AG08395 (cell line): ENCODE measurements at places on chromosomes 1 and 21.

GRCh38 chr1:151289991-151290708 lies 8.1 kb downstream of the ZNF687 start:
- no peak for DNase-seq

DNA sequence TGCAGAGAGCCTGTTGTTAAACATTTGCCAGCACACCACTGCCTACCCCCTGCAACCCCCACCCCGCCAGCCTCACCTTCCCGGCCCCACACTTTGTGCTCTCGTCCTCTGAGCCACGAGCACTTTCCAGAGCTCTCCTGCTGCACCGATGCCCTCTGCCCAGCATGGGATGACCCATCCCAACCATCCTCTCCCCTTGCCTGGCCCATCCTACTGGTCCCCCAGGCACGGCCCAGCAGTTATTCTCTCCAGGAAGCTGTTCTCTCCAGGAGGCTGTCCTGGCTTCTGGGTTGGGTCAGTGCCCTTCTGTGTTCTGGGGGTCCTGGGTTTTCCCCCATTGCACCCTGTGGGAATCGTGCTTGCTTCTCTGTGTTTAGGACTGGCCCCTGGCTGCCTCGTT lies 60.1 kb upstream of the ABCG1 start:
- no peak for DNase-seq

DNA sequence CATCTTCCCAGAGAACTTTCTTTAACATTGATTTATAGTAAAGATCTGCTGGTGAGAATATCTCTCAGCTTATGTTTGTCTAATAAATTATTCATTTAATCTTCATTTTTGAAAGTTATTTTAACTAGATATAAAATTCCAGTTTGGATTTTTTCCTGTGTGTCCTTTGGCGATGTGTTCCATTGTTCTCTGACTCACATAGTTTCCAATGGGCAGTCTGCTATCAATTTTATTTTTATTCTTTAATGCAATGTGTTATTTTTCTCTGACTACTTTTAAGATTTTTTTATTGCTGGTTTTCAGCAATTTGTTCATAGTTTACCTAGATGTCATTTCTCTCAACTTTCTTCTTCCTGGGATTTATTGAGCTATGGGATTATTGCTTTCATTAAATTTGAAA lies 325.2 kb upstream of the POGK start:
- no peak for DNase-seq

- peak; percentile 69 for DNase-seq
Observed at GRCh38 chr1:9942399-9942938, 722 bp downstream of the LZIC start.

DNA sequence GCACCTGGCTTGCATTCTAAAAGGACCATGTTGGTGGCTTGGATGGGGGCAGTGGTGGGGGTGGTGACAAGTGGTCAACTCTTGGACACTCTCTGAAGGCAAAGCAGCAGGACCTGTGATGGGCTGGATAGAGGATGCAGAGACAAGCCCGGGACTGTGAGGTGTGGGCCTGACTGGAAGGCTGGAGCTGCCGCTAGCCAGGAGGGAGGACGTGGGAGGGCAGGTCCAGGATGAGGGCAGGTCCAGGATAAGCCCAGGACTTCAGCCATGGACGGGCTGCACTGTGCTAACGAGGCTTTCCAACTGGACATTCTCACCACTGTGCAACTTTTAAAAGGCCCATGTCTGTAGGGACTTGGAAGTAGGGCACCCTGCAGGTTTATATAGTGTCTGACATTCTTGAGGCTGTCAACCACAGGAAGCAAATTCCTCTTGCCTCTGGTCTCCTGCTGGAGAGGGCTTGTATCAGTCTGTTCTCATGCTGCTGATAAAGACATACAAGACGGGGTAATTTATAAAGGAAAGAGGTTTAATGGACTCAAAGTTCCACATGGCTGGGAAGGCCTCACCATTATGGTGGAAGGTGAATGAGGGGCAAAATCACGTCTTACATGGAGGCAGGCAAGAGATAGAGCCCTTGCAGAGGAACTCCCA lies 8.3 kb upstream of the C1orf167 start:
- no peak for DNase-seq

DNA sequence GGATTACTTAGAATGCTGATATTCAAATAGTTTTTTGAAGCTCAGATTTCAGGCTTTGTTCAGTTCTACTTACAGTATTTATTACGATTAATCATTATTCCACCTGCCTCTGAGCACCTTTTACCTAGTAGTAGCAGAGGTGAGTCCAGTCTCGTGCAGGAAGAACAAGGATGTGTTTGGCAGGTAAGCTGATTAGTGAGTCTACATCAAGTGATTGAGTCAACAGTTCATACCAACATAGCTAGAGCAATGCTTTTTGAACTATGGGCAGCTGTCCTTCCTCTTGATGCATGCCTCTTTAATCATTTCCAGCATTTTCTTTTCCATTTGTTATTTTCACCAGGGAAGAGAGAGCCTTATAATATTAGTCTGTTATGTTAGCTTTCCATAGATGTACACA lies 838.9 kb downstream of the USP25 start:
- no peak for DNase-seq

GRCh38 chr1:55751776-55752175 lies 536.6 kb upstream of the USP24 start:
- no peak for DNase-seq

- no peak for DNase-seq
Observed at GRCh38 chr1:99607590-99607989, 38.3 kb upstream of the PALMD start.

GRCh38 chr1:67540733-67541125 lies 110.5 kb upstream of the SERBP1 start:
- no peak for DNase-seq

GRCh38 chr1:218395916-218396315 lies 50.8 kb downstream of the TGFB2 start:
- DNase-seq: peak; percentile 31

DNA sequence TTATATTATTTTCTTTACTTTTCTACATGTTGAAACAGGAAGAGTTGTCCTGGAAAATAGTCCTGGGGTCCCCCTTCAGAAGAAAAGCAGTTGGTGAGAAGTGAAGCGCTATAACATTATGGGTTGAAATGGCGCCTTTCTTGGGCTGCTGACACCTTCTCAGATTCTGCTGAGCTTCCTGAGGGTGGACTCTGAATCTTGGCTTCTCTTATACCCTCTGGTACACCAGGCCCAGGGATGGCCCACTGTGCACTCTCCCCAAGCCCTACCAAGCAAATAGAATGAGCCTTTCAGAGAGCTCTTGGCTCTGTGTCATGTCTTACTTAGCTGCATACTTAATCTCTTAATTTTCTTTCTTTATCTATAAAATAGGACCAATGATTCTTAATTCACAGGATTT lies 42.3 kb downstream of the CD247 start:
- DNase-seq: no peak

DNA sequence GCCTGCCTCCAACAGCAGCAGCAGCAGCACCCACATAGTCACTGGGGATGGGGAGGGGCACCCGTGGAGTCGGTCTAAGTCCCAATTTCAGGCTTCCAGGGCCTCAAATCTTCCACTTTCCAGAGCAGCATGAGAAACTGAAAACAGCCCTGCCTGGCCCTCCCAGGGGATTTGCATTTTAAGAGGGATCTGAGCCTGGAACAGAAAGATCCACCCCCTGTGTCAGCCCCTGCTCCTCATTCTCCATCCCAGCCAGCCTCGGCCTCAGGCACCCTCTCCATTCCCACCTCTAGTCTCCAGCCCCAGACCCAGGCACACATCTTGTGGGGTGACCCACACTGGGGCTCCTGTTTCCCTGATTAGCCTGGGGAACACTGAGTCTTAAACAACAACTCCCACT lies 51.8 kb downstream of the FBXO2 start:
- DNase-seq: no peak

GRCh38 chr1:176177764-176178163 lies 29.3 kb downstream of the COP1 start:
- DNase-seq: no peak

- DNase-seq: no peak
Observed at GRCh38 chr1:197918807-197919345, 1.7 kb downstream of the LHX9 start.

DNA sequence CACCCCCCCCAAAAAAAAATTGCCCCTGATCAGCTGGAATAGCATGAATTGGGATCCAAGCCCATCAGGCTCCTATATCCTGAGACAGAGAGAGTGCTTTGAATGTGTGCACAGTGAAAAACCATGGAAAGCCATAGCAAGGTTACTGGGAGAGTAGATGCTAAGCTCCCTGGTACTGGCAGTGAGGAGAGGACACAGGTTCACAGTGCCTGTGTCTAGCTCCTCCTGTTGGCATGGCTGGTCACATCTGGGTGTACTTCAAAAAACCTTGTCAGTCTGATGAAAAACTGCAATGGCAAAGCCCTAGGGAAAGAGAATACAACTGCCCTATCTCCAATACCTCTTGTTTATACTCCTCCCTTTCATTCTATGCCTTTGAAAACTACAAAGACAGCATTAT lies 12.9 kb downstream of the COPA start:
- no peak for DNase-seq

DNA sequence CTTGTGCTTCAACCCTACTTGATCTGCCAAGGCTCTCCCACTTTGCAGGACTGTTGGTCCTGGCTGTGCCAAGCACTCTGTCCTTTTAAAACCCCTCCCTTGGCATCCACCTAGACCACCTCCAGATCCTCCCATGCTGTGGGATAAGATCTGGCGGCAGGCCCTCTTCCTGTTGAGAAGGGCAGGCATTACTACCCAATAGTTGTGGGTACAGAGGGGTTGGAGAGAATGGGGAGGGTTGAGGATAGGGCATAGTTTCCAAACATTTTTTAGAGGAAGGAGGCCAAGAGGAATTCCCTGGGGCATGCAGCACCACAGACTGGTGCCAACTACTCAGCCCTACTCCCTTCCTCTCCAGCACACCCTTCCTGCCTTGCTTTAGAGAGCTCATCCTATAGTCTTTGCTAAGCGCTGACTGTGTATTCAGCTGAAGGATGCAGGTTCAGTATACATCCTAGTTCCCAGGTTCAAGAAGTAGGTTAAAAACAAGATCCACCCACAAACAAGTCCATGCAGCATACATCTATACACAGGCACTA lies 70.7 kb downstream of the TRABD2B start:
- no peak for DNase-seq

DNA sequence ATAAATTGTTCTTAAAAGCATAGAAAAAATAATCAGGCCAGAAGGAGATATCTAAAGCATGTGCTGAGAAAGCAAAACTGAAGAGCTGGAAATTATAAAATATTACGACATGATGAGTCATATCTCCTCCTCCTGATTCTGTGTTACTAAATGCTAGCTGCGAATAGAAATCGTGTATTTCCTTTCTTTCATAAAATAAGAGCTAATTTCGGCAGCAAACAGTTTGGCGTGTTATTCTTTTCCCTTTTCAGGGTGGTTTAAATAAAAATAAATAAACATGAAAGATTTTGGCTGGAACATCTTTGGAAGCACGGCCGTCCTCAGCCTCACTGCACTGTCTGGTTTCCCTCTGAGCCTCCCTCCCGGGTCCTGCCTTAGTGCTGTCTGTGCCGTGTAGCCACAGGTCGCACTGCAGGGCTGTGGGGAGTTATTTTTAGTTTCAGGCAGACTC lies 56.0 kb downstream of the ADARB1 start:
- DNase-seq: peak; percentile 73

DNA sequence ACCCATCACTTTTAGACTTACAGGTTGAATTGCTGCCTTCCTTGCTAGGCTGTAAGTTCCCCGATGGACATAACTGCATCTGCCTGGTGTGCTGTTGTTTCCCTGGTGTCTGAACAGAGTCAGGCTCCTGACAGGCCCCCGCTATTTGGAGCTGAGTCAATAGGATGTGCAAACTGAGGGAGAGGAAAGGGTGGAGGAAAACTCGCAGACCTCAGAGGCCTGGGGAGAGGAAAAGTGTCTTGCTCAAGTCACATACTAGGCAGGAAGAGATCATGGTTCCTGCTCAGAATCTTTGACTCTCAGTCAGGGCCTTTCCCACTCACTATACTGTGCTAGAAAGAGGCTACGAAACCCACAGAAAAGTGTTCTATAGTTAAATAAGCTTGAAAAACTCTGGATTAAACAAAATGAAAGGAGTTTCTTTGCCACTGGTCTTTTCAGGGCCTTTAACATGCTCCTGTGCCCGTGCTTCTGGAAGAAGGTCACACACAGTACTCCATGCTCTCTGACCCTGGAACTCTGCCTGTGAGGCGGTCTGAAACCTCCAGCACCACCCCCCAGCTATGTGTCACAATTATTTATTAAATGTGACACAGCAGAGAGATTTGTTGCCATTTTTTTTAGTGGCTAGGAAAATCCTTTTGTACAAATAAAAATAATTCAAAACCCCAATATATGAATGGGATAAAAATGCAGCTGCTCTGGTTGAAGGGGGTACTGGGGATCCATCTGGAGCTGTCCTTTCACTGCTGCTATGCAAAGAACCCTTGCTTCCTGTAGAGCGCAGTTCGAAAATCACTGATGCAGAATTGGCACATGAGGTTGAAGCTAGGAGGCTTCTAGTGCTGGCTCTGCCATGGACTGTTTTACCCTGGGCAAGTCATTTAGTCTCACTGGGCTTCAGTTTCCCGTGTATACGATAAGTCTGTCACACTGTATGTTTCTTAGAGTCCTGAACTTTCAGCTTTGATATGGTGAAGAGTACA lies 20.1 kb upstream of the CDCP2 start:
- DNase-seq: no peak

DNA sequence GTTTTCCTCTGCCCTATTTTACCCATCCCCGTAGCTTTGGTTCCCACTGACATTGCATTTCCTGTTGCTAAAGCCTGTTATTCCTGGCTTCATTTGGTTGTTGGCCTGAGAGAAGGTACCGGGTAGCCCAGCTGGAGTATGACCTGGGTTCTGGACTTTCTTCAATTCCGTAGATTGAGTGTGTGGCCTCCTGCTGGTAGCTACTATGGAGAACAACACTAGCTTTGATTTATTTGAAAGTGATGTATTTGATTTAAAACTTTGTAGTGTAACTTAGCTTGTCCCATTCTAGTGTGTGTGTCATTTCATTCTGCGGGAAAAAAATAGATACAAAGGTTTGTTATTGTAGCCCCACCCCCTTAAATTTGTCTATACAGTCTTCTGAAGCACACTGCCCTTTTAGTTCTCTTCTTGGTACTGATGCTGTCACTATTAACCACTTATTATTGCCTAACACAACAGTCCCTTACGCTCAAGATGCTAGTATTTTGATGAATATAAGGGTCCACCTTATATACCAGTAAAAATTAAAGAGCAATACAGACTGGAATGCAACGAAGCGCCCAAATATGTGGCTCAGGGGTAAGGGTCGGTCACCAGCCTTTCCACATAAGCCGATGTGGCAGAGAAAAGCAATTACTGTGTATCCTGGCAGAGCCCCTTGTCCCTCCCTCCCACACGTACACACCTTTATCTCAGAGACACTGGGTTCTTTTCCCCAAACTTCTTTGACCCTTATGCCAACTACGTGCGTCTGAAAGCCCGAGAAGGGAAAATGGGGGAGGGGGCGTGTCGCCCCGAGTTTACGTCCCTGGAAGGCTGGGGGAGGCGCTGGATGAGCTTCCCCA lies 643 bp upstream of the MOV10 start:
- DNase-seq: peak; percentile 56
